Upper lobe of right lung (tissue), 1 donor: ENCODE measurements at places on chromosomes 7 and 10. TPM values are rescaled to one million over a fixed set of nuclear protein-coding genes. Genes with fewer than 3 reads are reported as not detected.
A peak's percentile ranks its signal among the peaks of the same experiment; 100 is the strongest.

DNA sequence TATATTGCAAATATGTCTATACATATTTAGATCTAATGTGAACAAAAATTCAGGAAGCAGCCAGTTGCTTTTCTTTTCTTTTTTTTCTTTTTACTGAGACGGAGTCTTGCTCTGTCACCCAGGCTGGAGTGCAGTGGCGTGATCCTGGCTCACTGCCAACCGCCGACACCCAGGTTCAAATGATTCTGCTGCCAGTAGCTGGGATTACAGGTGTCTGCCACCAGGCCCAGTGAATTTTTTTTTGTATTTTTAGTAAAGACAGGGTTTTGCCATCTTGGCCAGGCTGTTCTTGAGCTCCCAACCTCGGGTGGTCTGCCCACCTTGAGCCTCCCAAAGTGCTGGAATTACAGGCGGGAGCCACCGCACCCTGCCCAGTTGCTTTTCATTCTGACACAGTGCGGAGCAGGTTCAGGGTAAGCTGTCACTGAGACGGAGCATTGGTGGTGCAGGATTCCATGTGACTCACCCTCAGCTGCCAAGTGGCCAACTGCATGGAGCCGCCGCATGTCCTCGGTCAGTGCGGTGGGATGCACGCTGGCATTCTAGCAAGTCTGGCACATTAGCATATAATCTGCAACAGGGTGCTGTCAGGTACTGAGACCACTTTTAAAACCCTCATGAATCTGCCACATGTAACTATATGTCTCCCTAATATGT is 362.7 kb downstream of the DNAJB6 start:
- DNase-seq: peak; percentile 22
- H3K27ac ChIP-seq: no peak overlapping the region
- no peaks in the 10 kb centered on the region for H3K36me3 ChIP-seq
- no peak overlapping the region for H3K4me3 ChIP-seq
- H3K27me3 ChIP-seq: peaks cover 37% of the 10 kb centered on the region

GRCh38 chr10:117631276-117632145 is 89.0 kb downstream of the EMX2 start:
- DNase-seq: no peak
- H3K4me3 ChIP-seq: no peak overlapping the region
- H3K36me3 ChIP-seq: no peaks in the 10 kb centered on the region
- no peaks in the 10 kb centered on the region for H3K4me1 ChIP-seq

DNA sequence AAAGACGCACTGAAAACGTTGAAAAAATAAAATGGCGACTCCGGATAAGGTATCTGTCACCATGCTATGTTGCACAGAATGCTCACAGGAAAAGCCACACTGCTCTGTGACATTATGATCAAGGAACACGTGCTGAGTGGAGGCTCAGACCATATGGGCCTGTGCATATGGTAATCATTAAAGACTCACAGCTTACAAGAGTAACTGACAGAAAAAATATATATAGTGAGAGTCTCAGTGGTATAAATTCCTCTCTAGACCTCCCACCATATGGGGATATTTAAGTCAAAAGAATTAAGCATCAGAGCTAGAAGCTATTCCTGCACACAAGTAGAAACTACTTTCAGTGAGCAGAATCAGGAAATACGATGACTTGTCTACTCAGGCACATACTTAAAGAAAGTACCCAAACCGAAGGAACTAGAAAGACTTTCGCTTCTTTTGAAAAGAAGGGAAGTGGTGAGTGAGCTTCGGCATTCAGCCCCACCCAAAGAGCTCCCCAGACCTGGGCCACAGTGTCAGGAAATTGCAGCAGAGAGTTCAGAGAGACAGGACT is 65.1 kb upstream of the MPP7 start:
- peak overlapping the region; percentile 55 for H3K27ac ChIP-seq
- no peaks in the 10 kb centered on the region for H3K27me3 ChIP-seq
- no peak for DNase-seq
- H3K4me3 ChIP-seq: no peak overlapping the region

GRCh38 chr10:112026438-112026837 is 157.1 kb downstream of the GPAM start:
- H3K4me1 ChIP-seq: no peaks in the 10 kb centered on the region
- no peak for DNase-seq

DNA sequence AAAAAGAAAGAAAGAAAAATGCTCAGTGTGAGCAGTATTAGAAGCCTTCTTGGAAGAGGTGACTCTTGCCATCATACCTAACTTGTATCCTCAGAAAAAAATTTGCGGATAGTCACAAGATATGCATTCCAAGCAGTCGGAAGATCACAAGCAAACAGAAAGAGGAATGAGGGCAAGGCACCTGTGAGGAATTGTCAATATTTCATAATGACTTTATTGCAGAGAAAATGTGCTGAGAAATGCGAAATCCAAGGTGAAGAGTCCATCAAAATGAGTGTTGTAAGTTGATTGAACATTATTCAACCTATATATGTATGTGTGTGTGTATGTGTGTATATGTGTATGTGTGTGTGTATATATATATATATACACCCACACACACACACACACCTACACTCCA is 1624.7 kb upstream of the LRRTM3 start:
- no peaks in the 10 kb centered on the region for H3K27me3 ChIP-seq
- no peaks in the 10 kb centered on the region for H3K36me3 ChIP-seq

The SNCG gene
- 17.2 TPM for total RNA-seq

- H3K27ac ChIP-seq: no peak overlapping the region
- no peak for DNase-seq
Observed at GRCh38 chr7:18831419-18831818, 286.0 kb downstream of the TWIST1 start.

DNA sequence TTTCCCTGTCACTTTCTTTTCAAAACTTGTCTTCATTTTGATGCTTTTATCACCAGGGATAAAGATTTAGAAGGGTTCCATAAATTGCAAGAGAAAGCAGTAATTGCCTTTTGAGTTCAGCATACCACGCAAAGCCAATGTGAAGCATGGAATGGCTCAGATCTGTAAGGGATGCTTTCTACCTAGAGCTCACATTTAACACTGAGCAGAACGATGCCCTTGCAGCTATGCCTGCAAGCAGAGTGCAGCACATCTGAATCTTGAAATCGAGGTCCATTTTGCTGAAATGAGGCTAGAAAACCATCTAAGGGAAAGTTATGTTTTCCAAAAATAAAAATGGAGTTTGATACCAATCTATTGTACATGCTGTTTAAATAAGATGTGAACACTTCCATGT is 171.2 kb upstream of the CELF2 start:
- H3K27ac ChIP-seq: no peak overlapping the region
- DNase-seq: no peak
- H3K36me3 ChIP-seq: no peaks in the 10 kb centered on the region
- H3K27me3 ChIP-seq: no peaks in the 10 kb centered on the region
- H3K4me1 ChIP-seq: no peaks in the 10 kb centered on the region

The OR2A7 gene
- total RNA-seq: 13.9 TPM

The NFE2L3 gene
- 4.1 TPM for total RNA-seq

DNA sequence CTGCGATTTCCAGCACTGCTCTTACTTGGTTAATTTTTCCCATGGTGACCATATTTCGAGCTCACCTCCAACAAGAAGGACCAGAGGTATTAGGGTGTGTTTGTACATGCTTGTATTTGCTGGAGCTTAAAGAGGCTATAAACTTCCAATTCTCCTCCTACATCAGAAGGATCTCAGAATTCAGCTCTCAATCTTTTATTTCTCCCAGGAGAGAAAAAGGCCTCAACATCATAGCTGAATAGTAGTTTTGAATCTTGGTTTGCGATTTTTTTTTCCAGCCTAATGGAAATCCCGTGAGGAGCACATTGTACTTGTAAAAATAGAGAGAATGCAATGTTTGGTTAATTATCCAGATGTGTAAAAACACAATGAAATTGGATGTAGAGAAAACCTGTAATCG is 69.7 kb downstream of the CPVL start:
- no peak overlapping the region for H3K4me3 ChIP-seq
- DNase-seq: no peak
- no peaks in the 10 kb centered on the region for H3K27me3 ChIP-seq
- H3K4me1 ChIP-seq: no peaks in the 10 kb centered on the region
- no peak overlapping the region for H3K27ac ChIP-seq

DNA sequence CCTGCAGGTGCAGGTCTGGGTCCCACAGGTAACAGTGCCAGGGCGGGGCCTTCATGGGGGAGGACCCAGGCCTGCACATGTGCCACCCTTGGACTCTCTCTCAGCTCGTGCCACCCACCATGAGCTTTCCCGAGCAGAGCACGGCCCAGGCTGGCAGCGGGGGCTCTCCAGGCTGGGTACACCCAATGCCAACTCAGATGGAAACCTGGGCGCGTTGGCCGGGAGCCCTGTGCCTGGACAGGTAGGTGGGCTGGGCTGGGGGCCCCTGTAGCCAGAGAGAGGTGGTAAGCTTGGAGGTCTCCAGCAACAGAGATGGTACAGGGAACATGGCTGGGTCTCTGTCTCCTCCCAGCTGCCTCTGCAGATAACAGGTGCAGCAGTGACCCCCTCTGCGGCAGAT is 69.9 kb upstream of the ADARB2 start:
- no peak overlapping the region for H3K4me3 ChIP-seq
- DNase-seq: no peak
- H3K36me3 ChIP-seq: no peaks in the 10 kb centered on the region
- no peaks in the 10 kb centered on the region for H3K4me1 ChIP-seq

DNA sequence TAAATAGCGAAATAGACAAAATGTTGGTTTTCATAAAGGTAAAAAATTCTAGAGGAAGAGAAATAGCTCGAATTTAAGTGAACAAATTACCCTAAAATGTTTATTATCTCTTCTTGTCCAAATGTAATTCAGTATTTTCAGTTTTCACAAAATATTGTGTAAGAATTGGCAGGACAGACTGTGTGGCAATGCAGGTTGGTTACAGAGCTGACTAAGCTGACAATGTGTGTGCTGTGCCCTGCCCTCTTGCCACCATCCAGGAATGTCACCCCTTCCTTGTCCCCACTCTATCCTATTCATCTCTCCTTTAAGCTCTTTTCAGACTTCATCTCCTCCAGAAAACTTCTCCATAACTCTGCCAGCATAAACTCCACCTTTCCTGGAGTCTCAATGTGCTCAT is 46.1 kb downstream of the COL28A1 start:
- H3K27me3 ChIP-seq: no peaks in the 10 kb centered on the region
- no peaks in the 10 kb centered on the region for H3K4me1 ChIP-seq
- no peak for DNase-seq
- no peak overlapping the region for H3K4me3 ChIP-seq
- H3K27ac ChIP-seq: no peak overlapping the region
- no peaks in the 10 kb centered on the region for H3K36me3 ChIP-seq

DNA sequence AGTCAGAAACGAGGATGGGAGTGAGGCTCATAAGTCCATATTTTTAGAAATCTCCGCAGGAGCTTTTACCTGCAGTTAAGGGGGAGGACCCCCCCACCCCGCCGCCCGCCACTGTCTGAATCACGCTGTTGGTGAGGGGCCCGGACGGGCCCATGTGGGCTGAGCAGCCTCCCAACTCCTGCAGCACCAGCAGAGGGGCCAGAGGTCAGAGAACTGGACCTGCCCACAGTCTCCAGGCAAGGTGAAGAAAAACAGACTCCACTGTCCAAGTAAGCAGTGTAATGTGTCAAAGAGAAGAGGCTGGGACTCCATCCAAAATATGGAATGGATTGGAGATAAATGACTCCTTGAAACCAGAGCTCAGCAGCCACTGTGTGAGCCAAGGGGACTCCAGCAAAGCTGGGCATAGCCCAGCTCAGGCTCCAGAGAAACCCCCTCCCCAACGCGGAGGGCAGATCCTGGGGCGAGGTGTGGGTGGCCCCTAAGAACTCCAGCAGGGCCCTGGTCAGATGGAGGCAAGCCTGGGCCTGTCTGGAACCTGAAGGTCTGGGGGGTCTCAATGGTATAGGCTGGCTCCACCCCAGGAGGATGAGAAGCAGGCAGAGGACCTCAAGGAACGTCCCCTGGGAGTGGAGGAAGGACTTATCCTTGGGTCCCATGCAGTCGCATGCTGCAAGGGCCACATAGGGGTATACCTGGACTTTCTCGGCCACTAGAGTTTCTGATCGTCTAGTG is 128.5 kb upstream of the TNS3 start:
- H3K4me1 ChIP-seq: no peaks in the 10 kb centered on the region
- H3K27me3 ChIP-seq: no peaks in the 10 kb centered on the region
- H3K36me3 ChIP-seq: no peaks in the 10 kb centered on the region
- H3K4me3 ChIP-seq: no peak overlapping the region
- H3K27ac ChIP-seq: no peak overlapping the region

GRCh38 chr7:50687096-50687495 is 95.6 kb downstream of the GRB10 start:
- no peak overlapping the region for H3K27ac ChIP-seq
- H3K4me3 ChIP-seq: no peak overlapping the region
- H3K27me3 ChIP-seq: no peaks in the 10 kb centered on the region
- H3K36me3 ChIP-seq: peaks cover 8% of the 10 kb centered on the region
- DNase-seq: no peak

DNA sequence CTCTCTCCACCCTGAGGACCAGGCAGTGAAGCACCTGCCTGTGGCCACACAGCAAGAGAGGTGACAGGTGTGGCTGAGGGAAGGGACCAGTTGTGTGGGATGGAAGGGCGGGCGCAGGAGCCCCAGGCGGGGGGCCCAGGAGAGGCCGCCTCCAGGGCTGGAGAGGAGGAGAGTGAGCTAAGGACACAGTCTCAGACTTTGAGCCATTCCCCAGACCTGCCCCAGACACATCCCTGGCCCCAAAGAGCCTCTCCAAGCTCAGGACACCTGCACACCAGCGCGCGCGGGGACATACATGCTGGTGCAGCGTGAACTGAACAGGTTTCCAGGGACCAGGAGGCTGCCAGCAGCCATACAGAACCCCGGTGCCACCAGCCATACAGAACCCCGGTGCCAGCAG is 237.3 kb downstream of the MAD1L1 start:
- H3K27me3 ChIP-seq: no peaks in the 10 kb centered on the region
- no peak overlapping the region for H3K27ac ChIP-seq
- no peak for DNase-seq
- H3K4me3 ChIP-seq: no peak overlapping the region
- no peaks in the 10 kb centered on the region for H3K4me1 ChIP-seq

GRCh38 chr7:140512317-140513000 is 33.2 kb upstream of the MKRN1 start:
- H3K4me1 ChIP-seq: no peaks in the 10 kb centered on the region
- no peaks in the 10 kb centered on the region for H3K36me3 ChIP-seq
- no peaks in the 10 kb centered on the region for H3K27me3 ChIP-seq
- no peak overlapping the region for H3K27ac ChIP-seq
- no peak overlapping the region for H3K4me3 ChIP-seq
- peak; percentile 71 for DNase-seq

DNA sequence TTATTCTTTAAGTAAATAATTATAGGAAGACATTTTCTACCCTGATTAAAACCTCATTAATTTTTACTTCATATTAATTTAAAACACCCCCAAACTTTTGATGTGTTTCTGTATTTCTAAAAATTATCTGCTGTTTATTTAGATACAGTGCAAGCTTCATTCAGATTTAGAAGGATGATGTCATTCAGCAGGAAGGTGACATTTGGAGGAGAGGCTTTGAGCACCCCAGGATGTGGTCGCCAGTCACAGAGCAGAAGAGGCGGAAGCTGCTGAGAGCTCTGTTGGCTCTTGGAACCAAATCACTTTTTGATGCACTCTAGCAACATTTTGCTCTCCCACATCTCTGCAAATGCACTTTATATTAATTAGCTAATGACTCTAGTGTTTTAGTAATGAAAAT is 233.9 kb upstream of the CACNA2D1 start:
- DNase-seq: no peak
- no peaks in the 10 kb centered on the region for H3K27me3 ChIP-seq
- H3K36me3 ChIP-seq: no peaks in the 10 kb centered on the region
- H3K4me3 ChIP-seq: no peak overlapping the region
- no peaks in the 10 kb centered on the region for H3K4me1 ChIP-seq

GRCh38 chr10:61280303-61280702 is 172.9 kb downstream of the TMEM26 start:
- no peak for DNase-seq
- H3K27ac ChIP-seq: no peak overlapping the region
- H3K4me3 ChIP-seq: no peak overlapping the region
- no peaks in the 10 kb centered on the region for H3K36me3 ChIP-seq
- peaks cover 12% of the 10 kb centered on the region for H3K4me1 ChIP-seq

The NANOS1 gene
- 2.9 TPM for total RNA-seq
